ENCODE measurements at places on chromosomes 16 and 17.

GRCh38 chr16:8852534-8852933 lies 16.3 kb downstream of the CARHSP1 start:
- DNase-seq, result no peak

- no peak for DNase-seq
These were observed 3.5 kb downstream of the FMNL1 start for GRCh38 chr17:45225051-45225700.

DNA sequence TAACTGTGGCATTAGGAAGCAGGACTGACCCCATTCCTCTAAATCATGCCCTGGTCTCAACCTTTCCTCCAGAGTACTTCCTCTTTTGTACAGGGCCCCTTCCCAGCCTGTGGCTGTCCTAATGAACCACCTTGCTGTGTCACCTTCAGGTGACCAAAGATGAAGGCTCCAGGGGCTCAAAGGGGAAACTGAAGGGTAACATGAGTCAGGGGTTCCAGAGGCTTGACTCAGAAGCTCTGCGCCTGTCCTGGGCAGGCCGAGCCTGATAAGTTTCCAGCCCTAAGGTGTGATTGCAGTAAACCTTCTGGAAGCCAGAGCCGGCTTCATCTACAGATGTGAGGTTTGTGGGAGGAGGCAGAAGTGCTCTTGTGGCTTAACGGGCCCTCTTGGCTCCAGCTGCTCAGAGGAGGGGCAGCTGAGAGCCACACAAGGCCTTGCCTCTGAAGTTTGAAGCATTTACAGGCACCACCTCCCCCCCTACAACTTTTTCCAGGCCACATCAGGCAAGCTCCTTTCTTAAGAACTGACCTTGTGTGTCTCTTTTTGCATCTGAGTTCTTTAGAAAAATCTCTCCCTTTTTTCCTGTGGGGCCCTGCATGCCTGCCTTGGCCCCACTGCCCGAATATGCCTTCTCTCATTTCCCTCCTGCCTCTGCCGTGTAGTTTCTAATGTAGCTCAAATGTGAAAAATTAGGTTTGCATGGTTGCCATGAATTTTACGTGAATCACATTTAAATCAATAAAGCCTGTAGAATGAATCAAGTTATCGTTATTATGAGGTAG lies 149.9 kb downstream of the CLEC16A start:
- no peak for DNase-seq

DNA sequence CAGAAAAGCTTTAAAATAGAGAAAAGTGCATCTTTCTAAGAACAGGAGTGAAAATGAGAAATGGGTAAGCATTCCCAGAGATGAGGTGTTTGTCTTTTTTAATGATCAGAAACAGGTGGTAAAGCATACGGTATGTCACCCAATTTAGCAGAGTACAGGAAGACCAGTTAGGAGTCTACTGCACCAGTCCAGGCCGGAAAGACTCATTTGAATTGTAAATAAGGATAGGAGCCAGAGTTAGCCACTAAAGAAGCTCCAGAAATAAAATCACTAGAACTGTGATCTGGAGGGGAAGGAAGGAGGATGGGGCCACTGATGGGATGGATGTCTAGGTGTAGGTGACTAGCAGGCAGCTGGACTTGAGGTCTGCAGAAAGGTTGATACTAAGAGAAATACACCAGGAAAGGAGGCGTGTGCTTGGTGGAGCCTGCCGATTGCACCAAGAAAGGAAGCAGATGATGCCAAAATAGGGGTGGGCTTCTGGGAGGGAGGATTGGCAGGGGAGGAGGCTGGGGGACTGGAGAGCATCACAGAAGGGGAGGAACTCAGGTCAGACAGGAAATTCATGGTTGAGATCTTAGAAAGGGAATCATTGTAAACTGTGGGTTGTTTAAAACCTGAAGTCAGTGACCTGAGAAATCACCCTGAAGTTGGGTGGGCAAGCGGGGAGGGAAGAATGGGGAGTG lies 8.1 kb upstream of the NAT9 start:
- no peak for DNase-seq

DNA sequence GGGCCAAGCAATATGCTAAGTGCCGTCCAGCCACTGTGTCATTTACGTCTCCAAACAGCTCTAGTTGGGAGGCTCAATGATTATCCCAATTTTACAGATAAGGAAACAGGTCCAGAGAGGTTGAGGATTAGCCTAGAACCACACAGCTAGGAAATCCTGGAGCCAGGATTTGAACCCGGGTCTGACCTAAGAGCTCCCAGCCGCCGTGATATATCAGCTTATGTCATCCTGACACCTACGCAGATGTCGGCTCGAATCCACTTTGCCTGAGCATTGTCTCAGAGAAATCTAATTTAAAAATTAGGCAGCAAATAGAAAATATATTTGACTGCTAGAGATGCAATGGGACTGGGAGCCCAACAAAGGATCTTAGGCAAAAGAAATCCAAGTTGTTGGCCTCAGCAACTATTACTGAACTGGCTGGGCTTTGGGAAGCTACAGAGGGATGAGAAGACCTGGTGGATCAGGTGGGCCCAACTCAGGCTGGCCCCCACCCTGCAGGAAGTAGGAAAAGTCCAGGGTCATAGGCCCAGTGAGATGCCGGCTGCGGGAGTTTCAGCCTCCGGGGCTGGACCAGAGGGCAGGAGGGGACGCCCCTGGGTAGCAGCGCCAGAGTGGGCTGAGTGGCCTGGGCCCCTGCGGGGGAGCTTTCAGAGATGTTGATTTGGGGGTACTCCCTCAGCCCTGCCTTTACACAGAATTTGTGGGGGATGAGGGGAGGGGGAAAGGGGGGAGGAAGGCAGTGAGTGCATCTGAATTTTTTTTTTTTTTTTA lies 35.1 kb upstream of the IL21R start:
- no peak for DNase-seq

DNA sequence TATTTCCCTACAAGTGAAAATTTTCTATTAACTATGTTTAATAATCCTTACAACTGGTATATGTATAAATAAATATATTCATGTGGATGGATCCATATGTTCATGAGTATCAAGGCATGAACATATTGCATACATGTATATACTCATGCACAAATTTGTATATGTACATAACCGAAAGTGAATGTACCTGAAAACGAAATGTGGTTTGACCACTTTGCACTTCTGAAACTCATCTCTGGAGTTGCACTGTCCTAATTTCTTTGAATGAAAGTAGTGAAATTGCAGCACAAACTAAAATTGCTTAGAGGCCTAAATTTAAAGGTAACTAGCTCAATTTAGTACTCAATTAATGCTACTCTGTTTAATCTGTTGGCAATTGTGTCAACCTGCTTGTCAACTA lies 27.4 kb upstream of the GNAO1 start:
- no peak for DNase-seq

GRCh38 chr16:17654571-17654970 lies 183.8 kb upstream of the XYLT1 start:
- DNase-seq, result no peak

DNA sequence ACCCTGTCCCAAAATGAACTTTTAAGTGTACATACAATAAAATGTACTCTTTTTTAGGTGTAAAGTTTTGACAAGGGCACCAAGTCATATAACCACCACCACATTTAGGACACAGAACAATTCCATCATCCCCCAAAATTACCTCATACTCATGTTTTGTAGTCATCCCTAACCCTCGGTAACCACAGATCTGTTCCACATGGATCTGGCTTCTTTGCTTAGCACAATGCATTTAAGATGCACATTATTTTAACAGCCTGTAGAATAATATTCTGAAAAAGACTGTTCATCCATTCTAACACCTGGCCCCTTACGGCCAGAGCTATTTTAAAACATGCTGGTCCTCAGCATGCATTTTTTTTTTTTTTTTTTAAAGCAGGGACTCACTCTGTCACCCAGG lies 25.2 kb upstream of the CFAP20 start:
- no peak for DNase-seq

- no peak for DNase-seq
These were observed 31.4 kb downstream of the HS3ST3B1 start for GRCh38 chr17:14332331-14332730.

DNA sequence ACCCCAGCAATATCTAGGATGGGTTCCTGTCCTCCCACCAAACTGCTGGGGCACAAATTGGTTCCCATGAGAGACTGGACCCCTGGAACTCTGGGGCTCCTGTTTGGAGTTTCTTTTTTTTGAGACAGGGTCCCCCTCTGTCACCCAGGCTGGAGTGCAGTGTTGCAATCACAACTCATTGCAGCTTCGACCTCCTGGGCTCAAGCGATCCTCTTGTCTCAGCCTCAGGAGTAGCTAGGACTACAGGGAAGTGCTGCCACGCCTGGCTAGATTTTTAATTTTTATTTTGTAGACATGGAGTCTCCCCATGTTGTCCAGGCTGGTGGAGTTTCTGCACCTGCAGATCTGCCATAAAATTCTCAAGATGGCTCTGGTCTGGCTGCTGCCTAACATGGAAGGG lies 56.3 kb upstream of the BRD7 start:
- DNase-seq, result no peak

DNA sequence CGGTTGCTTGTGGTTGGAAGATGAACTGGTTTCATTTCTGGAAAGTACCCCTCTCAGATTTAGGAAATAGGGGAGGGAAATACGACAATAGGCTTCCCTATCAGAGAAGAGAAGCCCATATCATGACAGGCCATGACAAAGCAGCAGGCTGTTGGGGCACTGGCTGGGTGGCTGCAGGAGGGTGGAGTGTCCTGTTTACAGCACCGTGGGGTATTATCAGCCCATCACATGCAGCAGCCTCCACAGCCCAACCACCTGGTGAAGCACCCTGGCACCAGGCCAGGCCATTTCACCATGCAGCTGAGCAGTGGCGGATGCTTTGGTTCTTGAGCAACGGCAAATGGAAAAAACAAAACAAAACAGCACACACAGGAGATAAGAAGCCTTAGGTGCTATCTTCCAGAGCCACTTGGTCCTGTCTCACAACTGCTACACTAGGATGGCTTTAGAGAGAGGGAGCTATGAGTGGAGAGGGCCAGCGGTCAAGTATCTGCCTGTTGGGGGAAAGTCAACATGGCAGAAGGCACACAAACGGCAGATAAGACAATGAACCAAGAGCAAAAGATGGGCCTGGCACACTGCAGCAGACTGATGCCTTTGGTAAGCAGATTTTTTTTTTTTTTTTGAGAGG lies 24.2 kb downstream of the FAM117A start:
- DNase-seq, result no peak

DNA sequence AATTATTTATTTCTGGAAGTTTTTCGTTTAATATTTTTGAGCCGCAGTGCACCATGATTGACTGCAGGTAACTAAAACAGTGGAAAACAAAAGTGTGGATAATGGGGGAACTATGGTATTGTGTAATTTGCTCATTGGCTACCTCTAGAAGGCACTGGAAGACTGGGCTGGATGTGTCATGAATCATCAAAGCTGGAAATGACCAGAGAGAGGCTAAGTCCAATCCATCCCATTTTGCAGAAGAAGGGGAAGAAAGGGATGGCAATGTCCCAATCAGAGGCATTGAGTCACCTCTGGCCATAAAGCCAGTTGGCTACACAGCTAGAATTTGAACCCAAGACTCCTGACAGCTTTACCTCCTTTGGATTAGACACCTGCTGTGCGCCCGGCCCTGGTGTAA lies 29.3 kb downstream of the GLP2R start:
- DNase-seq, result no peak

DNA sequence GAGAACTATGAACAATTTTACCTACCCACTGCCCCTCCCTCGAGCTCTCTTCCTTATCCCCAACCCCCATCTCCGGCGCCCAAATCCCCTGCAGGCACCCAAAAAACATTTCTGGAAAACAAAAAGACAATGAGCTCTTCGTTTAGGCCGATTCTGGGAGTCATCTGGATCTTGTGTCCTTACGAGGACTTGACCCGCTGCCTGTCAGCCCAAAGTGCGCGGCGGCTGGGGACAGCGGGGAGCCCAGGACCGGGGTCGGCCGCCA lies 524 bp downstream of the STRADA start:
- DNase-seq, result no peak

DNA sequence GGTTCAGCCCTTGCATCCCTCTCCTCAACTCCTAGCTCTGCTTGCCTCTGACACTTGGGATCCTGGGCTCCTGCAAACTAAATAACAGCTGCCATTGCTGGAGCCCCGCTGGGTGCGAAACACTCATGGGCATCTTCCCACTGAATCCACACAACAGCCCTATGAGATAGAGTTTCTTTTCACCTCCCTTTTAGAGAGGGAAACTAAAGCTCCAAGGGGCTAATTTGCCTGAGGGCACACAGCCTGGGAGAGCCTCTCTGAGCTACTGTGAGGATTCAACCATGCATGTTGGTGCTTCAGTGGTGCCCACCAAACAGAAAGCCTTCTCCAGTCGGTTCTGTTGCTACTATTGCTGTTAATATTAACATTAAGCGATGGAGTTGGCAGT lies 4.0 kb downstream of the ACBD4 start:
- DNase-seq, result no peak

All from cerebellar nuclear complex (tissue), 1 donor.